G401 (cell line): ENCODE measurements at places on chromosomes 2 and 18. TPM values are rescaled to one million over a fixed set of nuclear protein-coding genes. Genes with fewer than 3 reads are reported as not detected.

The IKZF2 gene
- total RNA-seq: 0.80 TPM in 1 of 2 replicates, not detected in the other

The SEPTIN2 gene
- total RNA-seq: 339 and 438 TPM in 2 replicates

GRCh38 chr2:8797682-8798081 lies 39.7 kb downstream of the KIDINS220 start:
- DNase-seq: no peak

DNA sequence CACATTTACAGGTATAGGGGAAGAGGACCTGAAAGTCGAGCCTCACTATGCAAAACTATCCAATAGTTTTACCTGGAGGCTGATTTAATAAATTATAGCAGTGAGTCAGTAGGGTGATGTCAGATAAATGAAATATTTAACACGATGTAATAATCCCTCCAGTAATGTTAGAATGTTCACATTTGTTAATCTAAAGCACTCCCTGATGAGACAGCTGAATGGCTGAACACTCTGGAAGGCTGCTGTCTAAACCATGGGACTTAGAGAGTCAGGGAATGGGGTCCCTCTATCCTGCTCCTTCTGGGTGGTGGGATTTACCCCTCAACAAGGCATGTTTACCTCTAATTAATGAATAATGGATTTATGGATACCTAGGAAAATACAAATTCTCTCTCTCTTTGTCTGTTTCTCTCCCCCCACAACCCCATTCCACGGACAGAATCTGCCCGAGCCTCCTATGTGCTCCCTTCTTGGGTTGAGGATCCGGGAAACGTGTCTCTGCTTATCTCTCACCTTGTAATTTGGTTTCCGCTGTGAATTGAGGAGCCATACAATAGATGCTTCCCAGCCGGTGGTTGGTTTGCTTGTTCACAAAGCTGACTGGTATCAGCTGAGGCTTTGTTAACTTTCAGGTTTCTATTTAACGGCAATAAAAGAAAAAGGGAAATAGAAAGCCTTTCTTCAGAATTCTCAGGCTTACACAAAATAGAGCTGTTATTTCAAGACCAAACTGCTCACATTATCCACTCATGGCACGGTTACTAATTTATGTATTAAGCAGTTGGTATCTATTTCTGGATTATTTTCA lies 25.9 kb downstream of the LRRC30 start:
- no peak for DNase-seq

The GALNT5 gene
- total RNA-seq: not detected in 2 replicates

- DNase-seq: no peak
These were observed 7.5 kb downstream of the SLC9A4 start for GRCh38 chr2:102480285-102481195.

The CFC1 gene
- total RNA-seq: not detected in 2 replicates

DNA sequence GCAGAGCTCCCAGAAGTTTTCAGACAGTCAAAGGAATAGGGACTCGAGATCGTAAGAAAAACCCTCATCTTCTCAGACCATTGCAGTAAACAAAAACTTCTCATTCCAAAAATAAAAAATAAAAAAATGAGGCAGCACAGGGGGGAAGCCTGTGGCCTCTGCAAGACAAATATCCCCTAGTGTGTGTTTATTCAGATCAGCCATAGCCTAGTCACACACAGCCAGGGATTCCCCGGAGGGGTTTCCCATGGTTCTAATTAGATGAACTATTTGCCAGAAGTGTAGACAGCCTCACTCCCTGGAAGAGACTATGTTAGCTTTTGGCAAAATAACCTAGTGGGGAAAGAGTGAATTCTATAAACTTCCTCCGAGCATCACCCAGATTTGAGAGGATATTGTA lies 122.9 kb upstream of the KLF7 start:
- no peak for DNase-seq

- DNase-seq: no peak
These were observed 260.9 kb downstream of the ZNF804A start for GRCh38 chr2:184859187-184859586.

DNA sequence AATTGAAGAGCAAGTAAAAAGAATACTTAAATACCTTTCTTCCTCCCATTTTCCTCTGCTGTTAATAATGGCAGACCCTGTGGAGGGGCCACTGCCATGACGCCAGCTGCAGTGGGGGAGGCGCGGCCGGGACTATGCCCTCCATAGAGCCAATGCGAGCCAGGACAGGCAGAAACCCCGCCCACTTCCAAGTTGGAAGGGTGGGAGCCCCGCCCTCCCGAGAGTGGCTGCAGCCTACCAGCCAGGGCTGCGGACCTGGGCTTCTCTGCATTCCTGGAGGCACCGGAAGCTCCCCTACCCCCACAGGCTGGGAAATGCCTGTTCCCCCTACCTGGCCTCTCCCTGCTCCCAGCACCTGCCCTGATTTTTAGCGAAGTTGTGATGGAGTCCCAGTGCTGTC lies 439.4 kb upstream of the CDH19 start:
- DNase-seq: no peak

GRCh38 chr18:55465313-55465712 lies 122.7 kb downstream of the TCF4 start:
- no peak for DNase-seq

DNA sequence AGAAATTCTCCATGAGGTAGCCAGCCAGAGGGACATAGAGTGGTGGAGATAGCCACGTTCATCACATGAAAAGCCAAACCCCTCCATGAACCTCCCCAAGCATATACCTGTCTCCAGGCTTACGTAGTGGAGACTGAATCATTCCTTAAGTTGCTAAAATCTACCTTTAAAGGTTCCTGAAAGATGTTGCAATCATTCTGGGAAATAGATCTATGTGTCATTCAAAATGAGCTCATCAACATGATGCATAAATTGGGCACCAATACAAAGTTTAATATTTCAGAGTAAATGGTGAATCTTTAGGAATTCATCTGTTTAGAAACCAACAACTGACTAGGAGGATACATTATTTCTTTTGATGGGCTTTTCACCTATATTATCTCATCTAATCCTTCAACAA lies 362.6 kb upstream of the ID2 start:
- DNase-seq: no peak

DNA sequence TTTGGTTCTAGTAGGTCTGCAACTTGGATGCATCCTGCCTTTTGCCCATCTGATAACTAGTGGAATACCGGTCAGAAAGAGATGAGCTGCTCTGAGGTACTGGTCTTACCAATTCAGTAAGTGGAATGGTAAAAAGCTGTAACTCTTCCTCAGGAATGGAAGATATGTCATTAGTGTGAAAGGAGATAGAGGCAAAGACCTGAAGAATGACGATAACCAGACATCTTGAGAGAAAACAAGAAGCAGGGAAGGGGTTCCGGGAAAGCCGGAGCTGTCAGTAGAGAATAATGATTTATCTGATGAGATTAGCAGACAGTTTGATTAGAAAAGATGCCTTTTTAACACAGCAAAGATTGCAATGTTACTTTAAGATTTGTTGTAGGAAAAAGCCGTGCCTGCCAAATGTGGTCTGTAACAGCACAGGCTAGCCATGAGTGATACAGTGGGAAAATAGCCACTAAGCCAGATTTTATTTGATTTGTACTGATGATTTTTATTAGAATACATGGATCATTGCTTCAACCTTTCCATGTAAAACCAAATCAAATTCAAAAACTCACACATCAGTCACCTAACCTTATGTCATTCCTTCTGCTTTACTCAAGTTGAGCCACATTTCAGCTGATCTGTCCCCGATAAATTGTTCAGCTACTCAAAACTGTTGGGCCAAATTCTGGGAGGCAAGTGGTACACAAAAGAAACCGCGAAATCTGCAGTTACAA lies 110.0 kb downstream of the TCF4 start:
- DNase-seq: peak; percentile 76

GRCh38 chr2:215507136-215507535 lies 71.3 kb upstream of the FN1 start:
- no peak for DNase-seq

GRCh38 chr2:29281086-29281915 lies 166.1 kb downstream of the CLIP4 start:
- DNase-seq: peak; percentile 61

GRCh38 chr2:96526615-96527285 lies 9.8 kb upstream of the ARID5A start:
- DNase-seq: no peak

- DNase-seq: no peak
These were observed 15.0 kb upstream of the POLI start for GRCh38 chr18:54254265-54254758.

The FAP gene
- total RNA-seq: not detected in 2 replicates

GRCh38 chr18:67935638-67936037 lies 419.1 kb upstream of the DSEL start:
- no peak for DNase-seq

- no peak for DNase-seq
These were observed 416.1 kb downstream of the LPIN1 start for GRCh38 chr2:12162269-12163247.

- no peak for DNase-seq
These were observed 87.7 kb downstream of the SH3YL1 start for GRCh38 chr2:175880-176820.

- no peak for DNase-seq
These were observed 166.2 kb downstream of the TDRD15 start for GRCh38 chr2:21289989-21290388.

The SLC5A7 gene
- total RNA-seq: not detected in 2 replicates

DNA sequence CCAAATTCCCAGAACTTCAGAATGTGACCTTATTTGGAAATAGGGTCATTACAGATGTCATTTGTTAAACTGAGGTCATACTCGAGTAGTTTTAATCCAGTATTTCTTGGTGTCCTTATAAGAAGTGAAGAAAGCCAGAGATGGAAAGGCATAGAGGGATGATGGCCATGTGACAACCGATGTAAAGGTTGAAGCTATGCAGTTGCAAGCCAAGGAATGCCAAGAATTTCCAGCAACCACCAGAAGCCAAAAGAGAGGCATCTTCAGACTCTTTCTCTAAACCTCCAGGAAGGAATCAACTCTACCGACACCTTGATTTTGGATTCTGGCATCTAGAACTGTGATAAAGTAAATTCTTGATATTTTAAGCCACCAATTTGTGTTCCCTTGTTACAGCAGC lies 242.2 kb downstream of the CDH20 start:
- DNase-seq: no peak

DNA sequence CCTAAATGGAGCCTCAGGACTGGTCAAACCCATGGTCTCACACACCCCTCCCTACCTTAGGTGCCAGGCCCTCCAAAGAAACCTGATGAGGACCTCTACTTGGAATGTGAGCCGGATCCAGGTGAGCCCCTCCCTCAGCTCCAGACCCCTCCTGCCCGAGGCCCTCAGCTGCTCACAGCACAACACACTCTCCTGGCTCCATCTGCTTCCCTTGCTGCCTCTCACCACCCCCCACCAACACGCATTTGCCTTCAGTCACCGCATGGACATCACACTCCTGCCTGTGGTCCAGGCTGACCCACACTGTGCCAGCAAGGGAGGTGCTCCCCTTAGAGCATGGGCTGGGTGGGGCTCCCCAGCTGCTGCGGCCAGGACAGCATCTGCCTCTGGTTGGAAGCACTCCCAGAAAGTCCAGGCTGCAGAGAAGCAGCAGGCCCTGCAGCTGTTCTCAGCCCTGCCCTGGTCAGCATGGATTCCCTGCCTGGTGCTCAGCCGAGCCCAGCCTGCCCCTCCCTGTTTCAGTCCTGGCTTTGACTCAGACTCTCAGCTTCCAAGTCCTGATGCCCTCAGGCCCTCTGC lies 15.1 kb downstream of the SH2D6 start:
- peak; percentile 74 for DNase-seq

The PCARE gene
- total RNA-seq: not detected in 2 replicates

The SGPP2 gene
- not detected in 2 replicates for total RNA-seq

GRCh38 chr2:28525481-28525880 lies 29.6 kb downstream of the PLB1 start:
- no peak for DNase-seq

GRCh38 chr2:112162956-112163355 lies 24.8 kb downstream of the FBLN7 start:
- no peak for DNase-seq

GRCh38 chr18:54975598-54975997 lies 16.3 kb upstream of the CCDC68 start:
- DNase-seq: no peak

DNA sequence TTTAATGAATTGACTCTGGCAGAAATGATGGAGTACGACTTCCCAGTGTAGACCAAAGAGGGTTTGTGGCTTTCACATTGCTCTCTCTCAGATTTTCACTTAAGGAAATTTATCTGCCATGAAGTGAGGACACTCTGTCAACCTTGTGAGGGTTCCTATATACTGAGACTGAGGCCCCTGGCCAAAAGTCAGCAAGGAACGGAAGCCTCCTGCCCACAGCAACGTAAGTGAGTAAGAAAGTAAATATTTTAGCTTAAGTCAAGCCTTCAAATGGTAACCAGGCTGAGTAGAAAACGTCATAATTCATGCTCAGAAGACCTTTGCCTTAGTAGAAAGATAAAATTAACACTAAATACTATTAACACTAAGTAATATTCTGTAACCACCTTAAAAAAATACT lies 1080.5 kb upstream of the ACVR2A start:
- no peak for DNase-seq
